ENCODE measurements at places on chromosomes 3 and 15. TPM values are rescaled to one million over a fixed set of nuclear protein-coding genes. Genes with fewer than 3 reads are reported as not detected.

- no peak for DNase-seq
Measured at GRCh38 chr3:196192524-196193051, 18.6 kb downstream of the ZDHHC19 start.

GRCh38 chr3:8524656-8525399 is 23.2 kb downstream of the LMCD1 start:
- DNase-seq: no peak

DNA sequence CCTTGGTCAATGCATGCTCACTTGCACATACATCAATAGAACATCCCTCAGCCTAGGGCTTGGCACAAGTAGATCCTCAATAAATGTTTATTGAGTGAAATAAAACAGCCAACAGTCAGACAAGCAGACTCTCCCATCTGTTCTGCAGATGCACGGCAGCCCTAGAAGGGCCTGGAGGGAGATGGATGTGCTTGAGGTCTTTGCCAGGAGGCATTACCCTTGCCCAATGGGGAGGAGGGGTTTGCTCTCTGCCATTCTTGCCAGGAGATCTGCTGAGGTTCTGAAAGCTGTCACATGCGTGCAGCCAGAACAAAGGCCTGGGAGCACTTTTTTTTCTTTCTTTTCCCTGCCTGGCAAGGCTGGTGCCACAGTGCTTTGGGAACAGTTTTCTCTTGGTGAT is 349.3 kb upstream of the THRB start:
- no peak for DNase-seq

- no peak for DNase-seq
Measured at GRCh38 chr3:32127219-32127826, 20.9 kb downstream of the GPD1L start.

- no peak for DNase-seq
Measured at GRCh38 chr3:87109465-87109864, 117.6 kb upstream of the CHMP2B start.

- no peak for DNase-seq
Measured at GRCh38 chr3:17217588-17217987, 332.8 kb downstream of the PLCL2 start.

DNA sequence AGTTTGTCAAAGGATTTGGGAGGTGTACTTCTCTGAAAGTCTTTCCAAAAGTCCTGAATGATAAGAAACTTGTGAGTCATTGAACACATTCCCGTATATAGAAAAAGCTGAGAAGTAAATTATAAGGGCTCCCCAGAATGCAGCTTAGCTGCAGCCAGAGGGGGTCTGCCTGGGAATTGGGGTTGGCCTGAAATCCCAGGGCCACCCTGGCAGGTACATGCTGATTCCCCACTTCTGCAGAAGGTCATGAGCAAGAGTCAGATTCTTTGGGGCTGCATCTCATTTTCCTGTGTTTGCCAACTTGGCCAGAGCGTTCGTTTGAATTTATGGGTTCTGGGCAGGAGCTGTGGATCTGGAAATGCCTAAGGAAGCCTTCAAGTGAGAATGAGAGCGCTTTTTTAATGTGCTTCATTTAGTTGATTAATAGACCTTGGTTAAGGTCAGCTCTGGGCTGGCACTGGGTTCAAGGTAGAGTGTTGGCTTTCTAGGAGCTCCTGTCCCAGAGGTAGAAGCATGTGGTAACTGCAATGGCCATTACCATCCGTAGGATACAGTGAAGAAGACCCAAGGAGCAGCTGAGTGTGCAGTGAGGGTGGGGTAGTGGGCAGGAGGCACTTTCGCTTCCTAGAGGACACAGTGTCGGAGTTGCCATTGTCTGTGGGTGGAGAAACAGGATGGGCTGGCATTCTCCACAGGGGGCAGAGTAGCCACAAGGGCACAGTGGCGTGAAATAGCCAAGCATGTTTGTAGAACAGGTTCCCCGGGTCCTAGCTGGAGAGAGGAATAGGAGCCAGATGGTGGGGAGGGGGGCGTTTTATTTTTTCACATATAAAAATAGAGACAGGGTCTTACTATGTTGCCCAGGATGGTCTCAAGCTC is 3.2 kb downstream of the SLC6A6 start:
- no peak for DNase-seq

DNA sequence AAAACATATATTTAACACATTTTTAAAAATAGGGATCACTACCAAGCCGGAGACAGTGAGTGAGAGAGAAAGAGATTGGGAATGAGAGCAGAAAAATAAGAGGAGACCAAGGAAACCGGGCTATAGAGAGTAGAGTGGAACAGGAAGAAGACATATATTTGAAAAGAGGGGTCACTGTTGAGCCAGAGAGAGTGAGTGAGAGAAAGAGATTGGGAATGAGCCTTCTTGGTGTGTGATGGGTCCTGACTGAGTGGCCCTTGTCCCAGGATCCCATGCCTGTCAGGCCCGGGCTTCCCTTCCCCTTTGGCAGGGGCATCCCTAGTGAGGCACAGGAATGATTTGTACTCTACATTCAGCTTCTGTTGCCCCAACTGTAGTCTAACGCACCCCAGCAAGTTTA is 646.6 kb downstream of the NTRK3 start:
- no peak for DNase-seq

GRCh38 chr15:98599909-98600691 is 48.2 kb upstream of the IGF1R start:
- DNase-seq: peak; percentile 38

Gene MYO1E
- polyA plus RNA-seq: 193 TPM

Gene DET1
- polyA plus RNA-seq: 10.5 TPM

Gene CTNNB1
- 497 TPM for polyA plus RNA-seq

Gene CDHR4
- polyA plus RNA-seq: not detected

Data from renal cortex interstitium (tissue), 15 donors.